ENCODE measurements at places on chromosomes 12 and 14.

GRCh38 chr14:33668066-33668465 lies 282.8 kb downstream of the EGLN3 start:
- DNase-seq: no peak

- no peak for DNase-seq
Measured at GRCh38 chr12:113245695-113246477, 24.6 kb downstream of the TPCN1 start.

- no peak for DNase-seq
Measured at GRCh38 chr12:2743478-2743877, 51.3 kb upstream of the FKBP4 start.

DNA sequence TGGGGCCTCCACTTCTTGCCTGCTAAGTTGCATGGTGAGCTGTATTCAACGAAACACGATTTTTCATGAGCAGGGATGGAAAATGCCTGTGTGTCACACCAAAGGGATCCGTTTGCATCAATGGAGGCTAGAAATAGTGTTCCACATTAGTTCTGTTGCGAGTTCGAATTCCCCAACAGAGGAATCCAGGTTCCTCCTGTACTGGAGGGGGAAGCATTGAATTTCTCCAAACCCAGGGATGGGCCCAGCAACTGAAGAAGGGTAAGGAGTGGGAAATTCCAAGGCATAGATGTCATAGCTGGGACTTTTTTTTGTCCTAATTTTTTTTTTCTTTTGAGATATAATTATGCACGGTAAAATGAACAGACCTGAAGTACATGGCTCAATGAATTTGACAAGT lies 336.2 kb downstream of the DPF3 start:
- DNase-seq: no peak

DNA sequence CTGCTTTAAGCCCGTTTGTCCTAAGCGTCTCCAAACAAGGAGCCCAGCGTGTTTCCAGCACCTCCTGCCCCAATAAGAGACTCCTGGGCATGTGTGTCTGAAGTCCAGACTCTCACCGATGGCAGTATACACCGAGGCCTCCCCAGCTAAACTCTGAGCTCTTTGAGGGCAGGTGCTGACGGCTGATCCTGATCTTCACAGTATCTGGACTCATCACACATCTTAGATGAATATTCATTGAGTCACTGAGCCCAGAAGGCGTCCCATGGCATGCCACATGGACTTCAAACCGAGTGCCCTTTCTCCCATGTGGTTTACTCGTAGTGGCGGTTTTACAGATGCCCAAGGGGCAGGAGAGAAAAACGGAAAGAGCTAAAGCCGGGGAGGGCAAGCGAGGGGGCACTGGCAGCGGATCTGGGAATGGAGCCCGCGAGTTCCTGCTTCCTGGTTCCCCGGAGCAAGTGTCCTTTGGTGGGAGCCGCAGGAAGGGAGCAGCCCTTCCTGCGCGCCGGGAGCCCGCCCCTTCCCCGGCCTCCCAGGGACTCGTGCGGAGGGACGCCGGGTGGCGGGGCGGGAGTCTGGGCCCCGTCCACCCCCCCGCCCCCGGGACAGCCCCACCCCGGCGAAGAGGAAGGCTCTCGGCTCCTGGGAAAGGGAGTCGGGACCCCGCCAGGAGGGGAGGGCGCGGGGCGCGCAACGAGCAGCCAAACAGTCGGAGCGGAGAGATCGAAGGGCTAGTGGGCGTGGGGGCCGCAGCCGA lies 585 bp upstream of the TEAD4 start:
- no peak for DNase-seq

GRCh38 chr12:93347054-93347785 lies 30.5 kb upstream of the NUDT4 start:
- DNase-seq: no peak

DNA sequence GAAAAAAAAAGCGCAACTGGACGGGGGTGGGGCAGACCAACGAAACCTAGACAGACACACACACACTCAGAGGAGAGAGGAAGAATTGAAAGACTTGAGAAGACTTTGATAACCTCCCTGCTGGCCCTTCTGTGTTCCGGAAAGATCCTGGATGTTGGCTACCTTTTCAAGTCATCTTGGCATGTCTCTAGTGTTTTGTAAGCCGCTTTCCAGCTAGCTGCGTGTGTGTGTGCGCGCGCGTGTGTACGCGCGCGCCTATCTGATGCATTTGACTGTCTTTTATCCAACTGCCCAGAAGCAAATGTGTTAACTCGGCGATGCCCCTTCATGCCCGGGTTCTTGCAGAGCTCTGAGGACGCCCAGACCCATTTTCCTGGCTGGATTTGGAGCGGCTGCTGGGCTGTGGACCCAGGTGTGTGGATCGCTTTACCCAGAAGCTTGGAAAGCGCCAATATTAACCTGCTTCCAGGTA lies 664 bp downstream of the LRFN5 start:
- no peak for DNase-seq

DNA sequence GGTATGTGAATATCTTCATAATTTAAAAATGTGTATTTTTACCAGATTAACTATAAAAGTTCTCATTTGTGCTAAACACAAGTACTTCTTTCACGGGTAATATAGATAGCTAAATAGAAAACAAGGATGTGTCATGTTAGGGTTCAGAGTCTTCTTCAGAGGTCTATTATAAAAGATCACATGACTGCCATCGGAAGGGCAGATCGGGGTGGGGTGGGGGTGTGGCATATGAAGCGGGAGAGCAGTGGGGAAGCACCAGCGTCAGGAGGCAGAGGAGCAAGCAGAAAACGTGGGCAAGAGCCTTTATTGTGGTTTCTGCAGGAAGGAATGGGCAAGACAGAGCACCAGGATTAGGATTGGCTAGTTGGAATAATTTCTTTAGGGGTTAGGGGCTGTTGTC lies 63.7 kb upstream of the DNM1L start:
- no peak for DNase-seq

GRCh38 chr14:78829274-78829673 lies 659.1 kb downstream of the NRXN3 start:
- no peak for DNase-seq

- DNase-seq: no peak
Measured at GRCh38 chr12:117583677-117584225, 222.3 kb upstream of the NOS1 start.

GRCh38 chr12:62998454-62998853 lies 63.5 kb upstream of the PPM1H start:
- DNase-seq: no peak

DNA sequence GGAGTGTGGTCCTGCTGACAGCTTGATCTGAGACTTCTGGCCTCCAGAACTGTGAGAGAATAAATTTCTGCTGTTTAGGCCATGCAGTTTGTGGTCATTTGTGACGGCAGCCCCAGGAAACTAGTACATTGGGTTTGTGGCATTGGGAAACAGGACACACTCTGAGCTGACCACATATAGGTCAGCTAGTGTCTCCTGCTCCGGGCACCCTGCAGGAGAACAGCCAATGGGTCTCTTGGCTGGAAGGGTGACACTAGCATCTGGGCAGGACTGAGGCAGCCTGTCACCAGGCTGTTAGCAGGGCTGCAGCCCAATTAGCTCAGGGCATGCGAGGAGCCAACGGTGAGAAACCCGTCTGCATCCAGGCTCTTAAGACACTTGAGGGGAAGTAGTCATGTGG lies 83.2 kb downstream of the PITPNM2 start:
- DNase-seq: no peak

DNA sequence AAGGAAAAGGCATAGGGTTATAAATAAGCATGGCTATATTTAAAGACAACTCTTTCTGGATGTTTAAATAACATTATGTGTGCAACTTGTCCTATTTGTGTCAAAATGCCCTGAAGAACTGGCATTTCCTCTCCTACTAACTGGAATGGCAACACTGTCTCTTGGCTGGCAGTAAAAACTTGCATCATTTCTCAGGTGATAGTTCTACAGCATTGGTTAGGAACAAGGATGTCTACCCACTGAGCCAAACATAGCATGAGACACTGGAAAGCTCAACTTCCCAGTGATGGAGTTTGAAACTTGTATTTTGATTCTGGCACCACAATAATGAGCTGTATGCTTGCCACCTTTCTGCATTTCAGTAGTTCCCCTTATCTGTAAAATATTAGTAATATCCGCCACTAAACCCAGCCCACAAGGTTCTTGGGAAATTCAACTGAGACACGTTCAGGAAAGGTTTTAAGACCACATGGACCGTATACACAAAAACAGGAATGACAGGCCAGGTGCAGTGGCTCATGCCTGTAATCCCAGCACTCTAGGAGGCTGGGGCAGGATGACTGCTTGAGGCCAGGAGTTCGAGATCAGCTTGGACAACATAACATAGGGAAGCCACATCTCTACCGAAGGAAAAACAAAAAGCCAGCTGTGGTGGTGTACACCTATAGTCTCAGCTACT lies 5.1 kb downstream of the SLC38A2 start:
- DNase-seq: no peak

DNA sequence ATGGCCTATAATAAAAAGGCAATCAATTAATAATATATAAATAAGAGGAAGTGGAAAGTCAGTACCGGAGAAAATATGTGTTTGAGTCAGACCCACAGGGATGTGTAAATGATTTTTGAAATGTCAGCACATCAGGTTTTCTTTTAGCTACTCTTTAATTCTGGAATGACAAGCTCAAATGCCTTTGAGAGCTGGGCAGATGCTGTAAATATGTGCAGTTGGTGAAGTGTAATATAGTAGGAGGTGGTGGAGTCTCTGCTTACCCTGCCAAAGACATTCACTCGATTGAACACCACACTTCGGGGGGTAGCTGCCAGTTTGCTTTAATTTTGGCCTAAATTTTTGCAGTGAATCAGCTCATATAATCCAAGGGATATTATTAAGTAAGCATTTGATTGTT lies 93.0 kb downstream of the PLEKHA5 start:
- DNase-seq: no peak

DNA sequence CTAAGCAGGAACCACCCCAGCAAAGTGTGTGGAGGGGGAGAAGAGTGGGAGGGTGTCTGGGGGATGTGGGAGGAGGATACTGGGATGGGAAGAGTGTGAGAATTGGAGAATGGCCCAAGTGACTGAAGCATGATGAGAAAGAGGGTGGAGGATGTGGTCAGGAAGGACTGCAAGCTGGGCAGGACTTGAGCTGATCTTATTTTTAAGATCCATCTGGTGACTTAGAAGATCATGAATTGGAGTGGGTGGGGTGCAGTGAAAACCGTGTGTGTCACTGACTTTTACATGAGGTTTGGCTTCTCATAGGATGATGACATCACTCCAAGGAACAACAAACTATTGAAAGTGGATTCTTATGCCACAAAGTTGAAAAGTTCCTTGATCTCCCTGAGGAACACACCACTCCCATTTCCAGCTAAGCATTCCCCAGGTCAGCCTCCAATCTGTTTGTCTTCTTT lies 287.5 kb downstream of the GALC start:
- DNase-seq: no peak

DNA sequence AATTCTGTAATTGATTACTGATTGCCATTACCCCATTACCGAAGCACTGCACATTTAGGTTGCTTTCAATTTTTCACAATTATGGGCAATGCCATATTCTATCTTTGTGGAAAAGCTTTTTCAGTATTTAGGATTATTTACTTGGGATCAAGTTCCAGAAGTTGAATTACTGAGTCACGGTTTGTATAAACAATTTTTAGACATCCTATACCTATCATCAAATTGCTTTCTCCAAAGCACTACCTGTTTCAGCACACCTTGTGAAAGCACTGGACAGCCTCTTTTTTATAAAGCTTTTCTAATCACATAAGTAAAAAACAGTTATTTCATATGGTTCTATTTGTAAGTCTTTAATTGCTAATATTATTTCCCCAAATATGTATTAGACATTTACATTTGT lies 221.5 kb upstream of the CAND1 start:
- no peak for DNase-seq

DNA sequence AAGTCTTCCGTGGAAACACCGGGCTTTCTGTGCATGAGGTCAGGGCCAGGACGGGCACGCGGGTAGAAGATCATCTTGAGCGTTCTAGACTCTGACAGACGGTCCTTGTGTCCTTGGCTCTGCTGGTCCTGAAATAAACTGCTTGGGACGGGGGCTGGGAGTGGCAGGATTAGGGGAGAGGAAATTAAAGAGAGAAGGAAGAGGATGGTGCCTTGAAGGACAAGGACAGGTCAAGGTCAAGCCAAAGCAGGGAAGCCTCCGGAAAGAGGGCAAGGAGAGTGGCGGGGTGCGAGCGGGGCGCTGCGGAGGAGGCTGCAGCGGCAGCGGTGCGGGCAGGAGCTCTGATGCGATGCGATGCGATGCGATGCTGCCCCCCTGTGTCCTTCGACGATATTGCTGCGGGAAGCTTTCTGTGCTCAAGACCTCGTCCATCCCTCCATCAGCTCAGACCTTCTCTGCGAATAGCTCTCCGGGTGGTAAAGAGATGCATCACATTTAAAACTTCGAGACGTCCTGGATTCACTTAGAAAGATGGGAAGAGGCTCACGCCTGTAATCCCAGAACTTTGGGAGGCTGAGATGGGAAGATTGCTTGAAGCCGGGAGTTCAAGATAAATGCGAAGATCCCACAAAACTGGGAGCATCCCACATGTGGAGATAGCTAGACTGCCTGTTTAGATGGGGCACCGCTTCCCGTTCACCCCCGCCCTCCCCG lies 110.1 kb upstream of the TMEM132D start:
- no peak for DNase-seq

DNA sequence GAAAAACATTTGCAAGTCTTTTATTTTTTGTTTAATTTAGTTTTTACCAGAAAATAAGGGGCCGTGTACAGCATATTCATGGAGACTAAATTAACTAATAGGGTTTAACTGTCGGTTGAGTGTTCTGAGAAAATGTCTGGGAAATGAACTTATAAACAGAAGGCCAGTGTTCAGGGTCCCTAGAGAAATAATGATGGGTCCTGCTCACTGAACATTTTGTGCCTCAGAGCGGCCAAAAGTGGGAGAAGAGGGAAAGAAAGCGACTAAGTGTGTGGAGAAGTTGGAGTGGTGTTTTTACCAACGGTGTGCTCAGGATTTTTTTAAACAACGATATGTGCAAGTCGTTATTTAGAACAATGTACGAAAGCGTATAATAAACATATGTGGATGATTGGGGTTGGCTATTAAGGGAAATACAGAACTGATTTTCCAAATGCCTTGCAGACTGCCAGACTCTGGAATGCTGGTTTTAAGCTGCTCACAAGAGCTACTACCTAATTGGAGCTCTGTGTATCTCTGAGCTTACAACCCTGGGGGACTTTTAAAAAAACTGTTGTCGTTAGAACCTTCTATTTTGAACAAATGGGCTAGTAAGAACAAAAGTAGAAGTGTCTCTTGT lies 166.7 kb downstream of the SLC38A4 start:
- no peak for DNase-seq

DNA sequence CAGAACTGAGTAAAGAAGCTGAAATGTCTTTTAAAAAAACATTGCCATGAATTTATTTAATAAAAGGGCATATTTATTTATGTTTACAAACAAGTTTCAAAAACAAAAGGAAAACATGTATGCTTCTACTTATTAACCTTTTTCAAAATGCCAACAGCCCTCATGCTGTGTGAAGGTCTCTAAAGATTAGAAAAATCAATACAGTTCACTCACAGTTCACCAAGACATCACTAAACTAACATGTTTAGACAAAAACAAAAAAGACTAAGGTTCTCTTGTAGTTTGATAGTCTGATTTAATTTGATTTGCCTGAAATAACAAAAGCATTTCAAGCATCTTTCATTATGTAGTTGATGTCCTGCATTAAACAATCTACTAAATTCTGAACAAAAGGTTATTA lies 63.9 kb upstream of the POC1B start:
- no peak for DNase-seq
